ENCODE measurements at places on chromosomes 4 and X.
A peak's percentile ranks its signal among the peaks of the same experiment; 100 is the strongest.

GRCh38 chrX:148913971-148914370 lies 413.6 kb downstream of the AFF2 start:
- DNase-seq: no peak

- no peak for DNase-seq
Observed at GRCh38 chrX:153598541-153599191, at the start of gene CCNQ. Gene CCNQ, minus strand, starts transcription at chrX:153599139. Its CDS starts 66 bp downstream, at chrX:153599073.

- no peak for DNase-seq
Observed at GRCh38 chr4:1582227-1582626, 101.9 kb downstream of the FAM53A start.

DNA sequence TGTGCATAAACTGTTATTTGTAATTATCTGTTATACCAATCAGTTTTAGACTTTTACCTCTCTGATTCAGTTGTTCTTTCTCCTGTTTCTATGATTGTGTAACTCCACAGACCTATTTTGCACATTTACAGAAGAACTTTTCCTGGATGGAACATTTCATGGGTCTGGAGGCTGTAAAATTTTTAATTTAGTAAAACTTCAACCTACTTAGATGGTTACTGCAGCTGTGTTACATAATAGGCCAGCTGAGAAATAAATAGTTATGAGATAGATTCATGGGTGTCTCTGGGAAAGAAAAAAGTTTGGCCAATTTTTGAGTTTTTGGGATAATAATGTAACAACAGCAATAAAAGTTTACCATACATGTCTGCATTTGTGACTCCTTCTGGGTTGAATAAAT lies 253.5 kb downstream of the ARHGAP24 start:
- no peak for DNase-seq

GRCh38 chrX:43703211-43703791 lies 47.2 kb downstream of the MAOA start:
- no peak for DNase-seq

GRCh38 chrX:22538580-22538979 lies 265.9 kb downstream of the CBLL2 start:
- no peak for DNase-seq

DNA sequence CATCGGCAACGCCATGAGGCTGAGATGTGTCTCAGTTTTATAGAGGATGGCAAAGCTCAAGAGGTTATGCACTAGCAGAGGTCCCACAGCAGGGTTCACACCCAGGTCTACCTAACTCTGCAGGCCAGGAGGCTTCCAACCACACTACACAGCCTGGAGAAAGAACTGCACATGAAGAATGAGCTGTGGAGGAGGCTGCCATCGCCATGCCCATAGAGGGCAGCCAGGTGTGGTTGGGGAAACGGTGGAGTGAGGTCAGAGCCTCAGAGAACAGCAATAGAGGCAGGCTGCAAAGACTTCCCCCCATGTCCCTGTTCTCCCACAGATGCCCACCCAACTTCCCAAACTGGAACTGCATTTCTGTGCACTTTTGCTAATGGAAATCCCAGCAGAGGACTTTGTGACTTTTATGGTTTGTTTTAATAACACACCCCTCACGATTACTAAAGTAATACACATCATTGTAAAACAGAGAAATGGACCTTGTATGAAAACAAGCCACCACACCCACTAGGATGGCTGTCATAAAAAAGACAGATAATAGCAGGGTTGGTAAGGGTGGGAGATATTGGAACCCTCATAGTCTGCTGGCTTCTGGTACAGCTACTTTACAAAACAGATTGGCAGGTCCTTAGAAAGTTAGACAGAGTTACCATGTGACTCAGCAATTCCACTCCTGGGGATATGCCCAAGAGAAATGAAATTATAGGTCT lies 58.9 kb upstream of the PROM1 start:
- DNase-seq: no peak

DNA sequence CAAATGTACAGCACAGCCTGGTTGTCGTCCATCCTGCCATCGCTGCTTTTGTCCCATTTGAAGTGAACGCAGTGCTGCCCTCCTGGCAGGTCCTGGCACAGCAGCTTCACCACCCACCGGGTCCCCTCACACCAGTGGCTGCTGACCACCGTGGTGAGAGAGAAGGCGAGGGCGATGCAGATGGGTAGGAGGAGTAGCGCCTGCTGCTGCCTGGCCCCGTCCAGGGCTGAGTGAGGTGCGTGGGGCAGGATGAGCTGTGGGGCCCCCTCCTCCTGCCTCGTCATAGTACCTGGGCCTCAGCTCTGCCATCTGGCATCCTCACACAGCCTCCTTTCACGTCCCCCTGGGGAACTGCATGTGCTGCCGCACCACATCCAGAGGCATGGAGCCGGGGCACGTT lies 1.8 kb downstream of the DCAF8L2 start:
- DNase-seq: no peak

DNA sequence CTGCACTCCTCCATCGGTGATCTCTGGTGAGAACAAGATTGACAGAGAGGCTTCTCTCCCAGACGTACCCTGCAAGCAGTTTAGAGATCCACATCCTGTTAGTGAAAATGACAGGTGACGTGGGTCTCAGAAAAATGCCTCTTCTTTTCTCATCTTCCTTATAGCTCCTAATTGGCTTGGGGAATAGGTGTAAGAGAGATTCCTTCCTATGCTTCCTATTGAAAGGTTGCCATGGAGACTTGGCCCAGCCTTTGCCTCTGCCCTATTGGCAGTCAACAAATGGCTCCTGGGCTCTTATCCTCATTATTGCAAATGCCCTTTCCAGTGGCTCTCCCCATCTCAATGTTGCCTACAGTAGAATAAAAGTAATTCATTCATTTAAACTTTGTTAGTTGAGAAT lies 26.5 kb upstream of the DGKK start:
- DNase-seq: no peak

DNA sequence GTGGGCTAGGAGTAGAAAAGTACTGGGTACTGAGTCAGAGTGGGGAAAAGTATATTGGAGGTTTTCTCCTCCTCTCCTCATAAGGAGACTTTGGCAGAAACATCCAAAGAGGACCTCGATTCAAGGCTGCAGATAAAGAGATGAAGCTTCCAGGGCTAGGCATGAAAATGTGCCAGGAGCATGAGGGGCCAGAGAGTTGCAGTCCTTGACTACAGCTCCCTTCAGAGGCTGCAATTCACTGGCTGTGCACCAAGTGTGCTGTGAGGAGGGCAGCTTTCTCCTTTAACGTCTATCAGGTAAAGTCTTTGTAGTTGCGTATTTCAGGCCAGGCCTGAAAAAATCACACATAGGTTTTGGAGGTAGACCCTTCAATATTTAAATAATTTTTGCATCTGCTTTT lies 174.9 kb upstream of the VEGFC start:
- no peak for DNase-seq

GRCh38 chr4:153393397-153393796 lies 48.9 kb downstream of the MND1 start:
- no peak for DNase-seq

DNA sequence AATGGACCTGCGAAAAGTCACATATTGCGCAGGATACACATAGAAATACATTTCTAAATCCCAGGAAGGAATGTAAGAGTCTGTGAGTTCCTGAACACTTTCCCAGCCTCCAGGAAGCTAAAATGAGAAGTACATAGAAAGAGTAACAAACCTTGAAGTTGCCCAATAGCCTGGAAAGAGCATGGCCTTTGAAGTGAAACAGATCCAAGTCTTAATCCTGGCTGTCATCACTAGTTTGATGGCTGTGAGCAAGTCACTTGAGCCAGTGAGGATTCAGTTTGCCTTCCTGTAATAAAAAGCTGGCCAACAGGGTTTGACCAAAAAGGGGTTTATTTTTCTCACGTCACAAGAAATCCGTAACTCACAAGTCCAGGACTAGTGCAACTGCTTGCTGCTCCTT lies 69.8 kb downstream of the ARHGEF38 start:
- DNase-seq: no peak

DNA sequence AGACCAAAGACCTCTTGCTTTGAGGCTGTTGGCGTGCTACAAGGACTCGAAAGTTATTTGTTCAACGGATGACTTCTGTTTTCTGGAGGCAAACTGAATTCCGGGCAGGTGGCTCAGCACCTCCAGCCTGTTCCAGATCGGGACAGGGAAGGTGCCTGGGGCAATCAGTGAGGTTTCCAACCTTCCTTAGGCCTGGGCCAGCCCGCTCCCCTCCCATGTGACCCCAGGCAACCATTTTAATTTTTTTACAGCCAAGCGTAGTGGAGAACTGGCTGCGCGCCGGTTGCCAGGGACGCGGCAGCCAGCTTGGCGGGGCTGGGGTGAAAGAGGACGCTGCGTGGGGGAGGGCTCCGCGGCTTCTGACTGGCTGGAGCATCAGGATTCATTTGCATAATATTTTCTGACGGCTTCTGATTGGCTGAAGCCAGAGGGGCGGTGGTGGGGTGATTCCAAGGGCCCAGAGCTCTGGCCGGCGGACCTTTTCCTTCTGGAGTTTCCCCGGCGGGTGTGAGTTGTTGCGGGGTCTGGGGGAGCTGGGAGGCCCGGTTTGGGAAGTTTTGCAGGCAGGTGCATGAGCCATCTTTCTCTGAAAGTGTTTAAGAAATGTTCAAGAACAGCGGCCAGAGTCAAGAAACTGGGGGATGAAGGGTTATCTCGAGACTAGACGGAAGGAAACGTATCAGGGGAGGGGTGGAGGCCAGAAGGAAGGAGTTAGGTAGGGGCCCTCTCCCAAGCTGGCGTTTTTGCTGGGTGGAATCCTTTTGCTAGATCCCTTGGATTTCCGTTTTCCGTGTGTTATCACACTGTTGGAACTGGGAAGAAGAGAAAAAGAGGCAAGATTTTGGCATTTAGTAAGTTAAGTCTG lies at the start of gene MID1IP1:
MID1IP1 (plus strand) TSS at position 479 of the 865 bp plus-strand sequence. CDS start 3,488 bp downstream, outside the sequence.
- peak; percentile 60 for DNase-seq

DNA sequence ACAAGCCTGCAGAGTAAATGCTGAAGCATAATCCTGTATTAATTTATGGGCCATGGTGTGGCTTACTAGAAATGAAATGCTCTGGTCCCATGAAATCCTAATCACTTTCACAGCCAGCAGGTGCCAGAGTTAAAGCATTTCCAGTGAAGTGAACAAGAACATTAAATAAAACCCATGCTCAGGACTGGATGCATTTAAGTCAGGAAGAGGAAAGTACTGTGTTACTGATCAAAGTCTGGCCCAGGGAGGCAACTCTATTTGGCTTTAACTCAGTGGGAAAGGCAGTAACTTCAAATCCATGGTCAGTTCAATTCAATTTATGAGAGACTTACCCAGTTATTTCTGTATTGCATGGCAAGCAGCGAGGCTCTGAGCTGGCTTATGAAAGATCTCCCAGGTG lies 29.2 kb downstream of the AGA start:
- no peak for DNase-seq

- DNase-seq: no peak
Observed at GRCh38 chr4:153943738-153944415, 155.0 kb upstream of the SFRP2 start.

GRCh38 chrX:113950081-113950678 lies 633.7 kb upstream of the HTR2C start:
- DNase-seq: no peak

GRCh38 chrX:125205133-125205917 lies 114.3 kb upstream of the TEX13C start:
- DNase-seq: no peak

DNA sequence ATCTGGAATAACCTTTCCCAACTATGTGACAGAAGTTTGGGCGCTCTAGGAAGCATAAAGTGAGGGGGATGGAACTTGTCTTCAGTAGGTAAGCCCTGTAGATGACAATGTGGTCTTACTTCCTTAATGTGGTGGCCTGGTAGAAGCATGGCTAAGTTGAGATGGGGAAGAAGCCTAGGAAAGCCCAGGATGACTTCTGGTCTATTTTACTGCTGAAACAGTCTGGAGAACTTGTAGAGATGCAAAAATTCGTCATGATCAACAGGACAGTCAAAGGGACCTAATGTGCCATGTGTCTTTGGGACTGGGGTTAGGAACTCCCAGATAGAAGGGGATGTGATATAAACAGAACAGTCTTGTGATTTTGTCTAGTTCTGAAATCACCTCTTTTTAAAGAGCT lies 40.8 kb downstream of the CCNG2 start:
- no peak for DNase-seq

DNA sequence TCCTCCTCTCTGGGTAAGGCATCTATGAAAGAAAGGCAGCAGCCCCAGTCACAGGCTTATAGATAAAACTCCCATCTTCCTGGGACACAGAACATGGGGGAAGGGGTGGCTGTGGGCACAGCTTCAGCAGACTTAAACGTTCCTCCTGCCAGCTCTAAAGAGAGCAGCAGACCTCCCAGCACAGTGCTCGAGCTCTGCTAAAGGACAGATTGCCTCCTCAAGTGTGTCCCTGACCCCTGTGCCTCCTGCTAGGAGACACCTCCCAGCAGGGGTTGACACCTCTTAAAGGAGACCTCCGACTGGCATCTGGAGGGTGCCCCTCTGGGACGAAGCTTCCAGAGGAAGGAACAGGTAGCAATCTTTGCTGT lies 89.9 kb downstream of the EFHC2 start:
- no peak for DNase-seq

GRCh38 chrX:27860337-27860736 lies 52.5 kb downstream of the MAGEB10 start:
- no peak for DNase-seq

- DNase-seq: no peak
Observed at GRCh38 chr4:2356123-2357069, 62.0 kb downstream of the ZFYVE28 start.

DNA sequence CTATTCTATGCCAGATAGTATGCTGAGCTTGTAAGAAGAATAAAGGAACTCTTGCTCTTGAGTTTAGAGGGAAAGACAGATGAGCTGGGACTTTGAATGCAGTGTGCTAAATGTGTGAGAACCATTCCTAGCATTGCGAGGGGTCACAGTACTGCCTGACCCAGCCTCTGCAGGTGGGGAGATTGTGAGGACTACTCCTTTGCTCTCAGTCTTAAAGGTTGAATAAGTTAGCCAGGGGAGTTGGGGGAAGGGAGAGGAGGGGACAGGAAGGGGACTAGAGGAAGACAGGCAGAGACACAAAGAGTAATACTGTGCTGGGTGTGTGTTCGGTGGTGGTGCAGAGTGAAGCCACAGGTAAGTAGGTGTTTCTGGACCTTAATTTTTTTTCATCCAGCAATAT lies 41.7 kb downstream of the DCUN1D4 start:
- no peak for DNase-seq

GRCh38 chr4:163681208-163681821 lies 186.8 kb downstream of the TMA16 start:
- DNase-seq: no peak

DNA sequence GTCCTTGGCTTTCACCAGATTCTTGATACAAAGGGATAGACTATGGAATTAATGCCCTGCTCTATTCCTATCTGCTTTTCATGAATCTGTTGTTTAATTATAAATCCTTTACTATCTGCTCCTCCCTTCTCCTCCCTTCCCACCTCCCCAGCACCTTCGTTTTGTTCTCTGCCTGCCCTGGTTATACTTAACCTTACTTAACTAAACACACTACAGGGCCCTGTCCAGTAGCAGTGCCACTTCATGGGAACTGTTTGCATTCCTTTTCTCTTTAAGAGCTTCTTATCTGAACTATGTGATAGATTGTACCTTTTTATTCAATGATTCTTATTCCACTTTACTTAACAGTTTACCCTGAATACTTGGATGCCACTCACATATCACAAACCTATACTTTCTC lies 830 bp downstream of the HOPX start:
- no peak for DNase-seq

DNA sequence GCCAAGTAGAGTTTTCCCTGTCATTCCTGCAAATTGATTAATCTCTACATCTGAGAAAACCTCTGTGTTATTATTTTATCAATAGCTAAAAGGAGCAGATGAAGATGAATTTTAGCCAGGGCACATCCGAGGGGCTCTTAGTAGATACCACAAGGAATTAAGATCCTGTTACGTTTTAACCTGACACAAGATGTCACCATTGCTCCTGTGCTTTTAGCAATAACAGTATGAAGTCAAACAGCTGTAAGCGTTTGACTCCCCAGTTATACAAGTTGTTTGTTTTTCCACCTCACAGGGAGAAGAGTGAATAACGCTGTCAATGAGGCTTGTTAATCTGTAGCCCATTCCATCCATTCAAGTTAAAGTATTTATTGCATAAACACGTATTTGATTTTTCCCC lies 76.0 kb upstream of the AP1S2 start:
- no peak for DNase-seq

All from activated CD4-positive, alpha-beta T cell treated with anti-CD3 and anti-CD28 coated beads, Interleukin-2, amount 50 U/mL, for 4 hours (primary cell).